ENCODE measurements at places on chromosomes 5 and 9.

GRCh38 chr9:78158286-78158685, 77.6 kb upstream of the CEP78 start:
- no peak for DNase-seq

DNA sequence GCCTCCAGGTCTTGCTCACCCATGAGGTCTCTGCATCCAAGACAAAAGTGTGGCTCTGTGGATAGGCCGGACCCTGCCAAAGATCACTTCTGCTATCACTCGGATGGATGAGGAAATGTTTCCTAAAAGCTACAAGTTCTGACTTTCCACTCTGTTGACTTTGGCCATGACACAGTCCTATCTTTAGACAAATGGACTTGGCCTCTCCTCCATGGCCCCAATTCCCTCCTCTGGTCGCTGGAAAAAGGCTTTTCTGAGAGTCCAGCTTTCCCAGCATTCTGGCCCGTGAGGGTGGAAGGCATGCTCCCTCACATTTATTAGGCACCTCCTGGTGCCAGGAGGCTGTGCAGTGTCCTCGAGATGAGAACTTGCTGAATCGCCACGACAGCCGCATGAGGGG, 83.1 kb downstream of the COL27A1 start:
- DNase-seq = no peak

DNA sequence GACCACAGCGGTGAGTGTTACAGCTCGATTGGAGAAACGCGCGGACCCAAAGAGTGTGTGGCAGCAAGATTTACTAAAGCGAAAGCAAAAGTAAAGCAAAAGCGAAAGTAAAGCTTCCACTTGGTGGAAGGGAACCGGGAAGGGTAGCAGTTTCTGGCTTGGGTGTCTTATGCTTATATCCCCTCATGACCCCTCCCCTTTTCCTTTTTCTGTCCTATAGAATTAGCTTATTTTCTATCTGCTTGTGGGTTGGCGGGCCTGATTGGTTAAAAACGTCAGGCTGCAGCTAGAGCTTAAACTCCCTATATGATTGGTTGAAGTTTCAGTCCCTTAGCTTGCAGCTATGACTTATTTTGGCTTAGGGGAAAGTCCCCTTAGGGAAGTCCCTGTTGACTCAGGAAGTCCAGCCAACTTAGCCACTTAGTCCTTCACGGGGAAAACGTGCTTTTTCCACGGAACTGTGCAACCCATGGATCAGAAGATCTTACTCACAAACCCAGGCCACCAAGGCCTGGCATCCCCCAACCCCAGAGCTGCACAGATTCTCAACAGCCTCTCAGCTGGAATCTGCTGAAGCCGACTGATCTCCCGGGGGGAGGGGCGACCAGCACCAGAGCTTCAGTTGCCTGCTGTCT, 114.2 kb upstream of the ADAMTS16 start:
- no peak for DNase-seq

DNA sequence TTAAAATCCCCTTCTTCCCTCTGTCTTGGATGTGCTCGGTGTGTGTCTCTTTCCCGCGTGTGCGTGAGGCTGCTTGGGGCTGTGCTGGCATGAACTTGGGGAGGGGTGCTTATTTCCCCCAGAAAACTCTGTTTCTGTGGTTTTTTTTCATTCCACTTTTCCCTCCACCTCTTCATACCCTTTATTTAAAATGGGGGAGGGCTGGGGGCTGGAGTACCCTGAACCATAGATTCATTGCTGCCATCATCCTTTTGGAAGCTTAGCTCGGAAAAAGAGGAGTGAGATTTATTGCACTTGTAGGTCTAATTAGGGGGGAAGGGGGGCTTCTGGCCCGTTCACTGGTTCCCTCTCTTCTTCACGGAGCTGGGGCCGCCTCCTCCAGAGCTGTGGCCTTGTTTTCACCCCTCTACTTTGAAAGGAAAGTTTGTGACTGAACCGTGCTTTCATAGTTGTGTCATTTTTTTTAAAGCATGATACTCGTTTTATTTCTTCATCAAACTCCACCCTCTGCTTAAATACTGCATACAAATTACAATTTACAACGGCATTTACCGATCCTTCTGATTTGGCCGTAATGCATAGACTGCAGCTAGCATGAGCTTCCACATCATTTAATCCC, 2.9 kb downstream of the NR2F1 start:
- DNase-seq = no peak

GRCh38 chr5:18744441-18744840, 1110.2 kb downstream of the TAF11L14 start:
- no peak for DNase-seq

DNA sequence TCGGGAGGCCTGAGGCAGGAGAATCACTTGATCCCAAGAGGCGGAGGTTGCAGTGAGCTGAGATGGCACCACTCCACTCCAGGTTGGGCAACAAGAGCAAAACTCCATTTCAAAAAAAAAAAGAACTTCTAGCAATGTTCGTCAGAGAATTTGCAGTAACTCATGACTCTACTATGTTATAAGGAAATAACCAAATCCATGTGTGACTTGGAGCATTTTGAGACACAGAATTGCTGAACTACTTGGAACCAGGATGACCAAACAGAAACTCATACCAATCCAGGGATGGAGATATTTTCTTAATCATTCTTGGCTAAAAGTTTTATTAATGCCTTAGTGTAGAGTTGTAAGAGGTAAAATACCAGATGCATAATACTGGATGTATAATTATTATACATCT, 99.9 kb upstream of the BNC2 start:
- no peak for DNase-seq

DNA sequence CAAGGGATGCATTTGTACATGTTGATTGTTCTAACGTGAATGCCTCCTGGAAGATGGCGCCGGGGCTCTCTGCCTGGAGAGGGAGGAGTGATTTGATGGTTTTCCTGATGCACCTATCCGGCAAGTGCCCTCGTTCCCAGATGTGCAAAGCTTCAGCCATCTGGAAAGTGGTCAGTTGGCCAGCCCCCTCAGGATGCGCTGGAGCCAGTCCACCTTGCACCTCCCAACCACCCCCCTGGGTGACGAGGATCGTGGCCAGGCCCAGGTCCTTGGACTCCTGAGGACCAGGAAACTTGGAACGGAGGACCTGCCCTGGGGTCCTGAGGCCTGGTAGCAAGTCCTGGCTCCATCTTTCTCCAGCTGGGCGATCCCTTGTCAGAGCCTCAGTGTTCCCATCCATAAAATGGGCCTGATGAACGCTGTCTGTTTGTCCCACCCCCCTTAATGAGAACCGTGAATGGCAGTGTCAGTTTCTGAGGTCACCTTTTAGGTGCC, 23.6 kb upstream of the RNU6ATAC start:
- DNase-seq = peak; percentile 37

GRCh38 chr5:120103495-120103894, 360.6 kb upstream of the PRR16 start:
- no peak for DNase-seq

DNA sequence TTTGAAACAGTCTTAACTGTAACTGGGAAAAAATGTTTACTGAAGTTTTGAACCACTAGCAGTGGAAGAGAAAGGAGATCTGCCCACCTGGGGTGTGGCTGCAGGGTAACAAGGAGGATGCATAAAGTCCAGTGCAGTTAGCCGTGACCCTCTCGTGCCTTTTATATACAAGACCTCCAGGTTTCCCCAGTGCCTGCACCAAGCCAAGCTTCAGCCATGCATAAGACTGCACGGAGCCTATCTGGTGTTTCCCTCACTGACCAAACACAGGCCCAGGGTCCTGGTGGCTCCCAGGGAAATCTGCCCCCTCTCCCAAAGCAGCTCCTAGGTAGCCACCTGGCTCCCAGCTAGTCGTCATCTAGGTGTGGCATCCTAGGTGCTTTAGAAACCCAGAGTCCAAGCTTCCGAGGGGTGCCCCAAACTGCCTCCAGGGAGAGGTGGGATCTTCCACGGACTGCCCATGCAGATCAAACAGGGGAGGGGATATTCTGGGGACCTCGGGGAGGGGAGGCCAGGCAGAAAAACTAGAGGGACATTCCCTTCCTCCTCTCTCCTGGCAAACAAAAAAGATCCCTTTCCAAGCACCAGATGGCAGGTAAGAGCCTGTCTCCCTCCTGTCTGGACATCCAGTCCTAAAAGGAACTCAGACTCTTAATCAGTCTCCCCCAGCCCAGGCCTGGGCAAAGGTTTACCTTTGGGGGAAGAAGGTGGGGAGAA, 2.7 kb downstream of the SHB start:
- no peak for DNase-seq

DNA sequence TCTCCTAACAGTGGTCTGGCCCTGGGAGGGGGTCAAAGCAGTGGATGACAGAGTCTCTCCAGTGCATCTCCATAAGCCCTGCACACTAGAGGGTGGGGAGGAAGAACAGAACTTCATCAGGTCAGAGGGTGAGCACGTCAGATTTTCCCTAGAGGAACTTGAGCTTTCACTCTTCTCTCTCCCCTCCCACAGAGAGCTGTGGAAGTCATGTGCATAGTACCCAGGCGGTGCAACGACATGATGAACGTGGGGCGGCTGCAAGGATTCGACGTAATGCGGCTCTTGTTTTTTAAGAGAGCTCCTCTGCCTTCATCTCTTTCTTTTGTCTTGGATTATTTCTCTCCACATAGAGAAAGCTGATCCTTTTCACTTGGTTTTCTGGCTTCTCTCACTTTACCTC, 100.2 kb upstream of the OTULINL start:
- DNase-seq = no peak

GRCh38 chr5:154221371-154221896, 30.9 kb downstream of the GALNT10 start:
- no peak for DNase-seq

DNA sequence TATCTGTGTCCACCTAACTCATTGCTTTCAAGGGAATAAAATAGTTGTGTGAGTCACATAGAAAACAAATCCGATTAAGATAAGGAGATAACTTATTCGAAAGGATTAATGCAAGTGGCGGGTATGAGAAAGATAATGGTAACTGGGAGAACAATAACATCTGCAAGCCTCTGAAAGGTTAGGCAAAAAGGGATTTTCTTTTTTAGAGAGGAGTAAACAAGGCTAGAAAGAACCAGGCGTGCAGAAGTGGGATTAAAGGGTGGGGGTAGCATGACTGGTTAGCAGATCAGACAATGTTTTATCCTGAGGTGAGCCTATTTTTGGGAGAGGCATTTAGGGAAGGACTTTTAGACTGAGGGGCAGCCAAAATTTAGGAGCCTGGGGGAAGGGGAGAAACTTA, 34.7 kb upstream of the JMY start:
- no peak for DNase-seq

DNA sequence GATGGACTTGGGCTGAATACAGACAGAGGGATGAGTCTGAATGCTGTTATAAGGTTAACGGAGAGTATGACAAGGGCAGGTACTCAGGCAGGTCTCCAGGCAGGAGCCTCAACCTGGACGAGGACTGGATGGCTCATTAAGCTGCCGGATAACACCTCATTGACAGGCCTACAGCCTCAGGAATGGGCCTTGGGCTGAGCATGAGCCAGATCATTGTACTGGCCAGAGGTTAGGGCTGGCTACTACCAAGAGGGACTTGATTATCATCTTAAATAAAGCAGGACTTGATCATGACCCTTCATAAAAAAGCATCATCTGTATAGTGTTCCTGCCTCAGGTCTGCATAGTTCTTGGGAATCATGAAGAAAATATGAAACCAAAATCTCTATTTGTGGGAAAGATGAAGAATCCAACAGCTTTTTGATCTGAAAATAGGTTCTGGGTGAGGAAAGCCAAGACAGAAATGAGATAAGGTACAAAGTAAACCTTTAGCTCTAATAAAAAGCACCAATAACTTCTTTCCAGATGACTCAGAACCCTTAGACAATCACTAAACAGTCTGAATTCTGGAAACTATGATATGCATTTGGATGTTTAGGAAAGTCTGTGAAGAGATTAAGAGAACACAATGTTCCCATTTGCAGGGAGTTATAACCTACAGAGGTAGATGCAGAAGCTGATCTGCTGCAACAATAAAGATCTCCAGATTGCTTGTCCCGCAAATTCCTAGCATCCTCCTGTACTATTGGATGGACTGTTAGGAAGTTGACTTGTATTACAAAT, 343.1 kb downstream of the CTNND2 start:
- no peak for DNase-seq

DNA sequence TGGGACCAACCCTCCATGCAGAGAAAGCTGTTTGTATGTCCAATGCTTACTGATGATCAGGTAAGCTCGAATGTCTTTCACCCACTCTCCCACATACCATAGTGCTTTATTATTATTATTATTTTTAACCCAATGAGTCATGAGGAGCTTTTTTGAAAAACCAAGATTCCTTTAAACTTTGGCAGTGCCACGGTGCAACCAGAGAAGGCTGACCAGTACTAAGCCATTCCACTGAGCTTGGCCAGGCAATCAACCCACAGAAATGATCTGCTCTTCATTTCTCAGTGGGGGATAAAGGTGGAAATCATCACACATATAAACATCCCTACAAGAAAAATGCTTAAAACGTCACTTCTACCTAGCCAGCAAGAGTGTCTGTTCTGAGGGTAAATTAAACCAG, 35.5 kb downstream of the JAKMIP2 start:
- no peak for DNase-seq

- no peak for DNase-seq
These were observed 6.0 kb downstream of the UGCG start for GRCh38 chr9:111902391-111903139.

GRCh38 chr5:151023047-151023615, 2.7 kb downstream of the GPX3 start:
- peak; percentile 71 for DNase-seq

DNA sequence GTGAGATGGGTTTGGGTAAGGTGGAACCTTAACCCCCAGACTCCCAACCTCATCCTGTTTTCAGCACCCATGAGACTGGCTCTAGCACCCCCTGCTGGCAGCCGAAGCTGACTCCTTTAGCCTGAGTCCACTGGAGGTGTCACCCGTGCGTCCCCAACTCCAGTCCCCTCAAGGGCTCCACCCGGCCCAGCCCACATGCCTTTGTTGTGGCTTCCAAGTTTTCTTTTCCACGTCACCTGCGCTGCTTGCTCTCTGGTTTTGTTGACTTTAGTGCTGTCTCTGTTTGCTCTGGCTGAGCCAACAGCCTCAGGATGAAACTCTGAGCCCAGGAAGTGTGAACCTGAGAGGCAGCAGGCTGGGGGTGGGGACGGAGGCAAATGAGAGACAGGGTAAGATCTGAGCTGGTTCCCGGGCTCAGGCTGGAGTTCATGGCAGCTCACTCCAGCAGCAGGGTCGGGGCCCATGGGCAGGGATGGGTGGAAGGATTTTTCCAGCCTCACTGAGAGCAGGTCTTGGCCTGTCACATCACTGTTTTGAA, 13.2 kb upstream of the AQP7 start:
- DNase-seq = peak; percentile 80
